ENCODE measurements at places on chromosomes 13 and 19. TPM values are rescaled to one million over a fixed set of nuclear protein-coding genes. Genes with fewer than 3 reads are reported as not detected.

Gene ZNF541
- 0.69 TPM for total RNA-seq

Gene HAUS8
- total RNA-seq, result 6.9 TPM

Gene CEACAM21
- 5.6 TPM for total RNA-seq

Gene IGSF23
- not detected for total RNA-seq

Gene PCDH20
- total RNA-seq, result 3.0 TPM

Gene FGF14
- total RNA-seq, result 3.3 TPM

Gene KCNK6
- total RNA-seq, result 7.2 TPM

Gene ZNF667
- 8.5 TPM for total RNA-seq

Gene APOE
- total RNA-seq, result 122 TPM

Measured in kidney (tissue), 22 donors.